ENCODE measurements at places on chromosomes 16 and 17. TPM values are rescaled to one million over a fixed set of nuclear protein-coding genes. Genes with fewer than 3 reads are reported as not detected.

ZSWIM7 gene
- 21.2 TPM for total RNA-seq

EVI2B gene
- under 0.01 TPM for total RNA-seq

RILP gene
- total RNA-seq, result 7.8 TPM

CNGB1 gene
- total RNA-seq, result 0.17 TPM

ATP1B2 gene
- not detected for total RNA-seq

SLC35G6 gene
- total RNA-seq, result not detected

TNFSF13 gene
- 3.0 TPM for total RNA-seq

RSL1D1 gene
- total RNA-seq, result 209 TPM

GRCh38 chr17:6684460-6684783 lies 28.7 kb downstream of the SLC13A5 start:
- DNase-seq, result no peak

DNA sequence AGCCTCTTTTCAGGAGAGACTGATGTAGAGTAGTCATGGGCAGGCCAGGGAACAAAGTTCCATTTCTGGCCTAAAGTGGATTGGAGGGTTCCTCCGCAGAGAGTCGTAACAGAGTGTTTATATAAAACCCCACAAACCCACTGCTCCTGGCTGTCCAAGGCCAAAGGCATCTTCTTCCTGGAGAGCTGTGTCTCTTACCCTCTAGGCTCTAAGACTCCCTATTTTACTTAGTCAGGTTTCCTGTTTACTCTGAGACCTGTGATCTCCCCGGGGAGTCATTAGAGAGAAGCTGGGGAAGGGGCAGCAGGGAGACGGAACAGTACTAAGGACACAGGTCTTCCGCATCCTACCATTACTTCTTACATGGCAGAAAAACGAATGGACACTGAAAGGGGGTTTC lies 69.5 kb downstream of the HIC1 start:
- DNase-seq, result no peak

GRCh38 chr16:74700438-74701225 lies at the start of gene MLKL:
Gene MLKL (minus strand): TSS chr16:74700862. CDS start chr16:74695757, 5,105 bp downstream.
- peak; percentile 26 for DNase-seq

- no peak for DNase-seq
Observed at GRCh38 chr17:56351675-56352074, 198.4 kb downstream of the ANKFN1 start.

GRCh38 chr16:28623172-28623711 lies 13.4 kb upstream of the SULT1A1 start:
- peak; percentile 39 for DNase-seq

GRCh38 chr17:7328840-7329373 lies at the start of gene NEURL4:
Gene NEURL4 (minus strand): TSS chr17:7329335. CDS start chr17:7329312, 23 bp downstream.
- no peak for DNase-seq

- no peak for DNase-seq
Observed at GRCh38 chr16:65794973-65795372, 571.5 kb upstream of the CDH5 start.

GRCh38 chr17:57774872-57775271 lies 29.8 kb upstream of the CCDC182 start:
- DNase-seq, result no peak

GRCh38 chr17:68161644-68162428 lies 86.0 kb upstream of the AMZ2 start:
- no peak for DNase-seq

- DNase-seq, result peak; percentile 63
Observed at GRCh38 chr17:48497103-48497502, 33.7 kb downstream of the HOXB1 start.

DNA sequence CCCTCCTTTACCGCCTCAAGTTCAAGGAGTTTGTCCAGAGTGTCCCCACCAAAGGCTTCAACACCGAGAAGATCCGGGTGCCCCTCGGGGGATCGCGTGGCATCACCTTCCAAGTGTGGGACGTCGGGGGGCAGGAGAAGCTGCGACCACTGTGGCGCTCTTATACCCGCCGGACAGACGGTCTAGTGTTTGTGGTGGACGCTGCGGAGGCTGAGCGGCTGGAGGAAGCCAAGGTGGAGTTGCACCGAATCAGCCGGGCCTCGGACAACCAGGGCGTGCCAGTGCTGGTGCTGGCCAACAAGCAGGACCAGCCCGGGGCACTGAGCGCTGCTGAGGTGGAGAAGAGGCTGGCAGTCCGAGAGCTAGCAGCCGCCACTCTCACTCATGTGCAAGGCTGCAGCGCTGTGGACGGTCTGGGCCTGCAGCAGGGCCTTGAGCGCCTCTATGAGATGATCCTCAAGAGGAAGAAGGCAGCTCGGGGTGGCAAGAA lies 1.1 kb downstream of the ARL4D start:
- no peak for DNase-seq

DNA sequence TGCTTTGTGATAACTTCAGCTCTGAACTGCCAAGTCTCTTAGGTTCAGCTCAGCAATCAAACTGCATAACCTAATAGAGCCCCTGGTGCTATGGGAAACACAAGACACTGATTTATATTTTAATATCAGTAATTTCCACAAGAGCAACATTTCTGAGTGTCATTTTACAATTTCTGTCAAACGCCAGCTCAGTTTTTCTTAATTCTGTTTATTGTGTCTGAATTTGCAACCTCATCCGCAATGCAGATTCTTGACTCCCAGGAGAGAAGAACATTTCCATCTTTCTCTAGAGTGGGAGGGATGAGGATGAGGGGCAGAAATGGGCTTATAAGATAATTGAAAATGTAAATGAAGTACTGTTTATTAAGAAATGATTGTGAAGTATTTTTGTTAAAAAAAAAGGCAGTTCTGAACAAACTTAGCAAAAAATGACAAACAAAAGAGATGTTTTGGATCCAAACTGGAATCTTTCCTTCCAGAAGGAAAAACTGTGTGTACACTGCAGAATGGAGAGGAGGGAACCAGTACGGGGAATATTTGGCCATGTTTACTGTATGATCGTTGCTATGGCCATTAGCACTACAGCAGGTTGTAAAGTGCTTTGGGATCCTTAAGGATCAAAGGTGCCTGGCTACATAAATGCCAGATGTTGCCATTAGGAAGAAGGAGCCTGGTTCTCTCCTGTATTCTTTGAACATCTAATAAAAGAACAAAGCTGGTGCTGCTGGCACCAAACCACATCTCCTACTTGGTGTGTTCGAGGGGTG lies 7.4 kb upstream of the PMFBP1 start:
- no peak for DNase-seq

- no peak for DNase-seq
Observed at GRCh38 chr17:11205659-11206058, 35.4 kb upstream of the SHISA6 start.

- DNase-seq, result no peak
Observed at GRCh38 chr16:75097191-75097761, 19.3 kb downstream of the LDHD start.

GRCh38 chr16:2071454-2072202 lies 23.8 kb downstream of the TSC2 start:
- DNase-seq, result no peak

DNA sequence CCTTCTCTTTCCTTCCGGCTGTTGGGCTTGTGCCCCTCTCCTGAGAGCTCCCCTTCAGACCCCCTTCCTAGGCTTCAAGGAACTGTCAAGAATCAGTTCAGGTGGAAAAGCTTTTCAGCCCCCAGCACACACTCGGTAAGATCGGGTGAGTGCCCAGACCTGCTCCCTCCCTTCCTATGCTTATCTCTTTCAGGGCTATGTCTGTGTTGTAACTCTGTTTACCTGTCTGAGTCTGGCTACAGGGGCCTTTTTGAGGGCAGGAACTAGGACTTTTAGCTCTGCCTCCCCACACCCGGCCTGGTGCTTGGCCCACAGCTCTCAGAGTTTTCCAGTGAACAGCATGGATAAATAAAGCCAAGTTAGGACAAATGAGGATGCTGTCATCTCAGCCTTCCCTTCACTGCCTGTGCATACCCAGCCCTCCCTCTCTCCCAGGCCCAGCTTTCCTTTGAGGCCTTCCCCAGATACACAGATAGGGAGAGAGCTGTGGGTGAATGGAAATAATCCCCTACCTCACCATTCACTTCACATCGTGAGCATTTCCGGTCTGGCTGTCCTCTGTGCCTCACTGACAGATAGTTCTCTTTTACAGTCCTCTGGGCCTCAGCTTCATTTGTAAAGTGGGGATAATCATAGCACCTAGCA lies 5.7 kb upstream of the MRPS23 start:
- no peak for DNase-seq

Measured in mammary epithelial cell (primary cell).